Activated naive CD4-positive, alpha-beta T cell treated with anti-CD3 and anti-CD28 coated beads, Interleukin-2, amount 50 U/mL, for 16 hours (primary cell): ENCODE measurements at places on chromosomes 5 and 9.

- DNase-seq, result no peak
Measured at GRCh38 chr9:37692622-37693221, 42.0 kb downstream of the FRMPD1 start.

GRCh38 chr9:20043035-20043434, 254.2 kb upstream of the SLC24A2 start:
- DNase-seq, result peak; percentile 23

DNA sequence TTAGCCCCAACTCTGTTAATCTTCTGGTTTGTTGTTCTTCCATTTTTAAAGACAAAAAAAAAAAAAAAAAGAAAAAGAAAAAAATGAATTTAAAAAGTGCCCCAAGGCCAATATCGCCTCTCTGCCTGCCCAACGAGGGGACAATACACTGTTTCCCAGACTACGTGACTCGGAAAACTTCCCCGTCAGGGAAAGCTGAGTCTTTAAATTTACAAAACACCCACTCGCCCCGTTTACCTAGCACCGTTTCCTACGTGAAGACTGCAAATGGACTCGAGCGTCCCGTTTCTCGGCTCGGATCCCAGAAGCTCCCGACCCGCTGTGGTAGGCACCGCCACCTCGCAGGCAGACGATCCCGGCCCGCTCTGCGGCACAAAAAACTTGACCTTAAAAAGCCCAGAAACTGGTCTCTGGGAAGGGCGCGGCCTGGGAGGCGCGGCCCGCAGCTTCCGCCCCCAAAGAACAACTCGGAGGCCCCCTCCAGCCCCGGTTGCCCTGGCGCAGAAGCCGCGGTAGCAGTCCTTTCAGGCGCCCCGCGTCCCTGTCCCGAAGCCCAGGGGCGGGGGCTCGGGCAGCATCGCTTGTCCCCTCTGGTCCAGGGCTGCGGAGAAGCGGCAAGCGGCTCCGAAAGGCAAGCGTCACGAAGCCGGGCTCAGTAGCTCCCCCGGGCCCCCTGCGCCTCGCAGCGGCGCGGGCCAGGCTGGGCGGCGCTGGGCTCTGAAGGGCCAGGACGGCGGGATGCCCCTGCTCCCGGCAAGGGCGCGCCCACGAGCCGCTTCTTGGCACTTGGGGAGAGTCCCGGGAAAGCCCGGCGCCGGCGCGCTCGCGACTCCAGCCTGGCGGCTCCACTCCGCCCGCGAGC, at the start of gene GCNT4:
Gene GCNT4 (minus strand): TSS at position 367 of the 862 bp plus-strand sequence. CDS start 22,521 bp downstream, outside the sequence.
- DNase-seq, result peak; percentile 48

- DNase-seq, result no peak
Measured at GRCh38 chr5:81010336-81011169, 50.4 kb downstream of the RASGRF2 start.

GRCh38 chr5:24363789-24364481, 280.8 kb downstream of the CDH10 start:
- DNase-seq, result no peak

GRCh38 chr5:23405316-23406068, 101.9 kb upstream of the PRDM9 start:
- DNase-seq, result no peak

- no peak for DNase-seq
Measured at GRCh38 chr5:38726279-38726678, 119.5 kb upstream of the OSMR start.

- DNase-seq, result no peak
Measured at GRCh38 chr9:131589124-131589711, 43.9 kb downstream of the PRRT1B start.

- DNase-seq, result no peak
Measured at GRCh38 chr5:56207537-56207936, 25.6 kb downstream of the ANKRD55 start.
